ENCODE measurements at places on chromosomes 1 and 21.

- DNase-seq = no peak
Measured at GRCh38 chr1:33649759-33650158, 177.3 kb downstream of the ZSCAN20 start.

DNA sequence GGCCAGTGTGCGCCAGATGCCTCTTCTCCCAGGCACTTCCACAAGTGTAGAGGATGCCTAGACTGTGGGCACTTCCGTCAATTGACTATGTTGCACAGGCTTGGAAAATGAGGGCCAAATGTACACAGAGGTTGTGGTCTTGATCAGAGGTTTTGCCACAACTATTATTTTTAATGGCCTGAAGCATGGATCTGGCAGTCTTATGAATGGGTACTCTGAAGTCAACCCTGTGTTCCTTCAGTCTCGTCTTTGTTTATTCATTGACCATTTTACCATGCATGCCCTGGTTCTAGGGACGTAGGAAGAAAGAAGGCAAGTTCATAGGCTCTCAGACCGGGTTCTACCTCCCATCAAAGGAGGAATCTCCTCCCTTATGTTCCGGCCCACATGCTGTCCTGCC, 329.1 kb downstream of the HHAT start:
- no peak for DNase-seq

DNA sequence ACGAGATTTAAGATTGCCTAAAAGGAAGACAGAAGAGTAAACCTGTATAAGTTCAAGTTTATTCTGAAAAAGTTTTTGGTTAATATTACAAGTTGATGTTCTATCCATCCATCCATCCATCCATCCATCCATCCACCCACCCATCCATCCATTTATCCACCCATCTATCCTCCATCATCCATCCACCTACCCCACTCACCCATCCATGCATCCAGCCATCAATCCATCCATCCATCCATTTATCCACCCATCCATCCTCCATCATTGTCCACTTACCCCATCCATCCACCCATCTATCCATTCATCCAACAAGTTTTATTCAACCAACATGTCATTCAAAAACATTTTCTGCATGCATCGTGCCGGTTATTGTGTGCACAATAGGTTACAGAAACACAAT, 89.3 kb downstream of the ZBTB18 start:
- no peak for DNase-seq

DNA sequence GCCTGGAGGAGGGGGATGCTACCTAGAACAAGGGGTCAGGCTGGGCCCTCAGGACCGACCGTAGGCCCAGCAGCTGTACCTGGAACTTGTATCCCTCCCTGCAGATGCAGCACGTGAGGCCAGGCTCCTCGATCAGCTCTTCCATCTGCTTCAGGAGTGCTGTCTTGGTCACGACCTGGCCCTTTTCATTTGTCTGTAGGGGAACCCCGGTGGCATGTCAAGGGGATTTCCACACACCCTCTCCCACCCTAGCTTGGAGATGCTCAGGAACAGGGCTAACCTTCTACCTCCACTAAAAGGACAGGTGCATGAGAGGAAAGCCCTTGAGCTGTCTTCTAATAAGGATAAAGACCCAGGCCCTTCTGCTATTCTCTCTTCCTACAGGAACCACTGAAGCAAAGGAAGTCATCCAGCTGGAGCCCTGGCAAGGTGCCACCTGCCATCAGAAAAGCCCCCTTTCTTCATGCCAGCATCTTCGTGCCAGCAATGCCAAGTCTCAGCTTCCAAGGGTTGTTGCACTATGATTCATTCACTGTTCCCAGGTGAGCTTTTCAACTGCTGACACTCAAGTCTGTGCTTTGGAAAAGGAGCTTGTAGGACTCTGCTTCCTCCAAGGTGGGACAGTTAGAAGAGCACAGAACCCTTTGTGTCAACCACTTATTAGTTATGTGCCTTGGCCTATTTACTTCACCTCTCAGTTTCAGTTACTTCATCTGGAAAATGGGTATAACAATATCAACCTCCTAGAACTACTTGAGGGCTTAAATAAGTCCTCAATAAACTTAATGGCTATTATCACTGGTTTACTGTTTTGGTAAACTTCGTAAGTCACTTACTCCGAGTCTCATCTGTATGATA, 122.1 kb downstream of the UBR4 start:
- no peak for DNase-seq

GRCh38 chr1:85818371-85818770, 110.1 kb upstream of the ZNHIT6 start:
- no peak for DNase-seq

DNA sequence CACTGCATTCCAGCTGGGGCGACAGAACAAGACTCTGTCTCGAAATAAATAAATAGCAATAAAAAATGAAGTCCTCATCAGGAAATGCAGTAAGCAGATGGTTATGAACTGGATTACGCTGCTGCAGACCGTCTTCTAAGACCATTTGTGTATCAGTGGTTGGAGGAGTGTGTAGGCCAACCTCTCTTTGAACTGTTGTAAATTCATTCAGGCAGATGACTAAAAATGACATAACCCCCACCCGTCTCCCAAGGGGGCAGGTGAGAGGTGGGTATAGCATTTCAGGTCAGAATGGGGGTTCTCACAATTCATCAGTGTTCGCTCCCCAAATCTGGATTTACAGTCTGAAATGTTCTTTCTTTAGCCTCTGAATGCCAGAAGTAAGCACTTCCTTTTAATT, 177.3 kb downstream of the KIF26B start:
- DNase-seq = no peak

DNA sequence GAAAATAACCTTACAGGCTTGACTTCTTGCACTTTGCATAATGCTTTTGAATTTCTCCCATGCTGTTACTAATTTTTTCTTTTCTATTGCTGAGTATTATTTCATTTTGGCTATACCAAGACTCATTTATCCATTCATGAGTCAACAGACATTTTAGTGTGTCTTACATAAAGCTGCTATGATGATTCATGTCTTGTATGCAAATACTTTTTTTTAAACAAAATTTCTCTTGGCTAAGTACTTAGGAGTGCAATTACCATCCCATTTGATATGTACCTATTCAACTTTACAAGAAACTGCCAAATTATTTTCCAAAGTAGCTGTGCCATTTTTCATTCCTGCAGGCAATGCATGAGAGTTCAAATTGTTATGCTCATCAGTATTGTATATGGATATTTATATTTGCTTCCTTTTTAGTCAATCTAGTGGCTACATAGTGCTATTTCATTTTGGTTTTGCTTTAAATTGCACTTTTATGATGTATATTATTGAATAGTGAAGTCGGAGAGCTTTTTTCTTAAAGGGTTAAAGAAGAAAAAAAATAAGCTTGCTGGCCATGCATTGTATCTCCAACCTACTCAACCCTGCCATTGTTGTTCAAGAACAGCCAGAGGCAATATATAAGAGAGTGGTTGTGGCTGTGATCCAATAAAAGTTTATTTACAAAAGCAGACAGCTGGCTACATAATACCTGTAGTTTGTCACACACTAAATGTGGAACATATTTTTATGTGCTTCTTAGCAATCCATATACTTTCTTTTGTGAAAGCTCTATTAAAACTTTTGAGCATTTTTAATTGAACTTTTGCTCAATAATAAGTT, 862.8 kb downstream of the KCNT2 start:
- DNase-seq = no peak

DNA sequence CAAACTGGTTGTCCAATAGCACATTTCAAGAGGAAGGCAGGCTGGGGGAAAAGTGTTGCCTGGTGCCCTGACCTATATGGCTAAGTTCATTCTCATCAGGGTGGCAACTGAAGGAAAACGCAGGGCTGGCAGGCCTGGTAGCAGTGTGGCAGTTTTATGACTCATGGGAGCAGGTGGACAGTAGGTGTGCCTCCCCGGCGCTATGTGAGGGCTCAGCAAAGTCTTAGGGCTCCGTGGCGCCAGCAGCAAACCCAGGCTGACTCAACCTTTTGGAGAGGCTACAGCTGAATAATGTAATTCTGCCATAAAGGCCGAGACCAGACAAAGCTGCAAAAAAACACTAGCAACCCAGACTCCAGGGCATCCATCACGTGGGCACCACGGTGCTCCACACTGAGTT, 23.6 kb downstream of the GADD45A start:
- no peak for DNase-seq

GRCh38 chr1:93614541-93614940, 67.1 kb downstream of the BCAR3 start:
- DNase-seq = no peak

GRCh38 chr1:183061194-183061593, 38.0 kb downstream of the LAMC1 start:
- no peak for DNase-seq

GRCh38 chr1:186799689-186800054, 29.1 kb upstream of the PLA2G4A start:
- no peak for DNase-seq

DNA sequence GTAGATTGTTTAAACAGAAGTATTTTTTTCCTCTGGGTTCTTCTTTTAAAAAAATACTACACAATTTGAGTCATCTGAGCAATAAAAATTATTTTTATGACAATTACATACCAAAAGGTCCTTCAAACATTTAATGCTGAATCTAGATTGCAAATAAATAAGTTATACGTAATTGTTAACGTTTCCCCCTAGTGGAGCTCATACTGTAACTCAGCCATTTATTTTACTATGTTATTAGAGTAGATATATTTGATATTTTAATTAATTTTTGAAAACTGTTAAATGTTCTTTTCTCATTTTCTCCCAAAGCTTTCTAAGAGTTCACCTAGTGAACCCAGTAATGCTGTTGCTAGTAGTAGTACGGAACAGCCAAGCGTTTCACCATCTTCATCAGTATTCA, 33.5 kb downstream of the ZMYM1 start:
- DNase-seq = peak; percentile 61

DNA sequence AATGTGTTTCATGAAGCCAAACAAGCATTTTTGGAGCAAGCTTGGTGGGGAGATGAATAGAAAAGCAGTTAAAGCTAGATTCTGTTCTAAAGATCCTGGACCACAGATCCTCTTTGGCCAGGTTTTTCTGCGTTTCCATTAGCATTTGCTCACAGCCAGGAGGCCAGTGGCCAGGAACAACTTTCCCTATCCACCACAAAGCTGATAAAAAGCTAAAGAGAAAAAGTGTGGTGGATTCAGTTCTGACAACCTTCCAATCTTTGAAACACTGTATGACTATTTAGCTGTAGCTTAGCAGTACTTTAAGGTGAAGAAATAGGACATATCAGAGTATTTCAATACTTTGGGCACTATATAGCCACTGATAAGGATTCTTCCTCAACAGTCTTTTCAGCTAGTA, 3.0 kb upstream of the NEK7 start:
- no peak for DNase-seq

- peak; percentile 64 for DNase-seq
Measured at GRCh38 chr1:28359592-28360239, 9.8 kb upstream of the PHACTR4 start.

DNA sequence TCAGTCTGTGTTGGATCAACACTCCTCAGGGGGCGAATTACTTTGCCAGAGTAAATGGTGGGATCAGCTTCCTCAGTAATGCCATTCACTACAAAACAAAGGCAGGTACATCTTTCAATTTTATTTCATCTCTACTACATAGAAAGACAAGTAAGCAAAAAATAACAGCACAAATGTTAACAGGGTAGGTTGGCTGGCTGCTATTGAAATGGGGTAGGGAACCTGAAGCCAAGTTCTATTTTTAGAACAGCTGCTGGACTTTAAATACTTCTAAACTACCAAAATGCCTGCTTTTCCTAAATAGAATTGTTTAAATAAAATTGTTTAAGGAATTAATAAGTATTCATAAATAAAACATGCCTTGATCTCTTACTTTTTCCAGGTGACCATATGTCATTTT, 7.3 kb upstream of the NRAS start:
- no peak for DNase-seq

DNA sequence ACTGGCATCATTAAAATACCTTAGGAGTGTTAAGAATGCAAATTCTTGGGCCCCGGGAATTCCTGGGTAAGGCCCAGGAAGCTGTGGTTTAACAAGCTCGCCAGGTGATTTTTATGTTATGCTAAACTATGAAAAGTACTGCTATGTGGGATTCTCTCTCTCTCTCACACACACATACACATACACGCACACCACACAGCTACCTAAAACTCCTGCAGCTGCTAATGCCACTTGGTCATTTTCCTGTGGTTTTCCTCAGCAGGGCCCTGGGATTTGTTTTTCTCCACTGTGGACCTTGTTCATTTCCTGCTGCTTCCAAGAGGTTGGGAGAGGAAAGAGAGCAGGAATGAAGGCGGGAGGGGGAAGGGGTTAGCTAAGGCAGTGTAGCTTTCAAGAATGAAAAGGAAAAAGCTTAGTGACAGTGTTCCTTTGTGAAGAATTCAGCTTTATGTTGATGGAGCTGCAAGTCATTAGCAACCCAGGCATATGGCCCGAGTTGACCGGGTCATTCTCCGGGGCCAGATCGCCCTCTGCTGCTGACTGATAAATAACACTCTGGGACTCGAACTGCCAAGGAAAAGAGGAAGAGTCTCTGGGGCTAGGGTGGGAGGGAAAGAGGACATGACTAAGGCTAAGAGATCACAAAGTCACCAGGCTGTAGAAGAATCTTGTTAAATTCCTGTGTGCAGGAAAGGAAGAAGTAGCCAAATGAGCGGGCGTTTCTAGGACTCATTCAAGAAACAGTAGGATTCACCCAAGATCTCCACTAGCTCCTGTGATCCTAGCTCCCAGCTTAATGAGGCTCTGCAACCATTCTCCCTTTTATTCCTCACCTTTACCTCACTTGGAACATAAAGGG, 30.5 kb upstream of the LRIG2 start:
- peak; percentile 95 for DNase-seq

GRCh38 chr1:243253926-243254232, 1.2 kb downstream of the CEP170 start:
- DNase-seq = no peak

GRCh38 chr1:158113759-158114127, 67.0 kb upstream of the CD1D start:
- DNase-seq = no peak

DNA sequence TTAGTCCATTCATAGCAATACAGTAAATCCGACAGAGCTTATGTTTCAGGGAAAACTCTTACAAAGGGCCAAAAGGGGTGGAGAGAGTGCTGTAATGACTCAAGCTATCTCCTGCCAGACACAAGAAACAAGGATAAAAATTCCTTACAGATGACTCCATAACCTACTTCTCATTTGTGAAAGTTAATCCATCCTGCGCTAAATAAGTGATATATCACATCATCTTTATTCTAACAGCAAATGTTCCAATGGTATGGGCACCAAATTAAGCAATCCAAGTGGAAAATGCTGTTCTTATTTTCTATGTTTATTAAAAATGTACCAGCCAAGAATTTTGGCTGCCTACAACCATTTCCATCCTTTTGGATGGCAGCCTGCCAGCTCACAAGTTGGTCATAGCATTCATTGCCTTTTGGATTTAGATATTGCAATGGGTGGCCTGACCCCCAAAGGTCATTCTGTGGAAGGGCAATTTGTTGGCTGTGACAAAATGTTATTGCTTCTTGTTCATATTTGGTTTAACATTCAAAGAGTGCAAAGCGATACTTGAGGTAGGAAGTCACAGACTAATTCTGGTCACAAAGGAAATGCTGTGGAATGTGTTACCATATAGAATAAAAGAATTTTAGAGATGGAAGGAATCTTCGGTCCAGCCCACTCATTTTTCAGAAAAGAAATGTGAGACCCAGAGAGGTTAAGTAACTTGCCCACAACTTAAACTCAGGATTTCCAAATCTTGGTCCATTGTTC, 2.8 kb upstream of the ENAH start:
- DNase-seq = peak; percentile 12

Measured in Kasumi-1 (cell line).